Activated T-helper 1 cell treated with anti-CD3 and anti-CD28 coated beads, Interleukin-2, amount 50 U/mL, for 16 hours (primary cell): ENCODE measurements at places on chromosomes 4 and X.

- DNase-seq = no peak
Measured at GRCh38 chr4:126794363-126794762, 838.4 kb upstream of the INTU start.

GRCh38 chr4:82275431-82276331 is 98.1 kb downstream of the HNRNPD start:
- no peak for DNase-seq

- DNase-seq = no peak
Measured at GRCh38 chr4:132334081-132334480, 815.0 kb upstream of the PCDH10 start.

DNA sequence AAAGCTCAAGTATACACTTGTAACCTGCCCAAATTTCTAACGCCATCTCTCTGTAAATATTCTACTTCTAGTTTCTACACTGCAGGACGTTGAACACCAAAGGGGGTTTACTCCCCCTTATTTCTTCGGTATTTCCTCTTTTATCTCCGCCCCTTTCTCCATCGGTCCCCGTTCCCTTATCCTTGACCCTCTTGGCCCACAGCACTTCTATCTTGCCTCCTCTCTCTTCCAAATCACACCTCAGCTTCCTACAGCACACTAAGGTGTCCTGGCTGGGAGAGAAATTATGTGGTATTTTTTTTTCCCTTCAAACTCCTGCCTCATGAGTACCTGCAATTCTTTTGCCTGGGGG is 715 bp downstream of the ZMAT1 start:
- DNase-seq = no peak

GRCh38 chr4:110361921-110362320 is 114.0 kb upstream of the ENPEP start:
- DNase-seq = no peak

GRCh38 chr4:186915816-186916215 is 192.2 kb upstream of the FAT1 start:
- DNase-seq = no peak

DNA sequence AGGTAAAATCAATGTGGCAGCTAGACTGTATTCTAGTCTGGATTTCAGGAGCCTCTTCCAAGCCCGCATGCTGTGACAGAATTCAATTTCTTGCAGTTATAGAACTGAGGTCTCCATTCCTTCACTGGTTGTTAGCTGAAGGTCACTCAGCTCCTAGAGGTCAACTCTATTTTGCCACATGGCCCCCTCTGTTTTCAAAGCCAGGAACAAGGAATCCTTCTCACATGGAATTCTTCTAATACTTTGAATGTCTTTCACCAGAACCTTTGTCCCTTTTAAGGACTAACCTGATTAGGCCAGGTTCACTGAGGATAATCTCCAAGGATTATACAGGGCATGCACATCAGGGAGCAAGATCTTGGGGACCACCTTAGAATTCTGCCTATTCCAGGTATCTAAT is 23.4 kb upstream of the MMRN1 start:
- no peak for DNase-seq

GRCh38 chrX:149903889-149904748 is 23.1 kb downstream of the MAGEA8 start:
- DNase-seq = no peak

DNA sequence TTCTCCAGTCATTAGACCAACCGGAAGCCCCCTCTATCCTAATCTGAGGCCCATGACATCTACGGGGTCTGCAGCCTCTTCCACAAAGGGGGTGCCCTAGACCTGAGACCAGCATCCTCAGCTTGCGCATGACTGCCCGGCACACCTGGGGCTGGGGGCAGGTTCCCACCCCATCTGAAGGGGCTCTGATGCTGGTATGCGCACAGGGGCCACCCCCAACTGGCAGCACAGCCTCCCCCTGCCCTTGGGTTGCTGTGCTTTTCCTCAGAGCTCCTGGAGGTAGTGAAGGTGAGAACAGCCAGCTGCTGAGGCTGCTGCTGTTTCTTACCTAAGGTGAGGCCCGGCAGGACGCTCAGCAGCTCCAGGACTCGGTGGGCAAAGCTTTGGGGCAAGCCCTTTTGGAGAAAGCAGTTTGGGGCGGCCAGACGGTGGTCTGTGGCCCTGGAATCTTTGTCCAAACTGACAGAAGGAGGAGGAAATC is 18.9 kb upstream of the CPLX1 start:
- DNase-seq = no peak

DNA sequence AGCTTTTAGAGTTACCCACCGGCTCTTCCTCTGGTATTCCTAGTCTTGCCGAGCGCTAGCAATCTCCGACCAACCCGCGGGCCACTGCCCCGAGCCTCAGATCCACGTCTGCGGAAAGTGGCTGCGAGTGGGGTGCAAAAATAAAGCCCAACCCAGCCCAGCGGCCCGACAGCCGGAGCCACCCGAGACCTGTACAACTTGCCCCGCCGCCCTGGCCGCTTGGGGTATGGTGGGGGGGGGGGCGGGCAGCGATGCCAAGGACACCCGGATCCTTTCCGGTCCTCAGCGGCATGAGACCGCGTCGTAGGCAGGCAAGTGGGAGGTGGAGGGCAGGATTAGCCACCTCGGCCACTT is 1.6 kb downstream of the SLITRK4 start:
- no peak for DNase-seq

GRCh38 chr4:38141808-38142500 is 181.8 kb downstream of the PTTG2 start:
- DNase-seq = no peak

GRCh38 chrX:28920153-28920943 is 333.1 kb downstream of the IL1RAPL1 start:
- DNase-seq = no peak

GRCh38 chrX:44974451-44974850 is 101.5 kb downstream of the KDM6A start:
- no peak for DNase-seq

GRCh38 chr4:137206781-137207180 is 325.5 kb downstream of the PCDH18 start:
- DNase-seq = no peak

DNA sequence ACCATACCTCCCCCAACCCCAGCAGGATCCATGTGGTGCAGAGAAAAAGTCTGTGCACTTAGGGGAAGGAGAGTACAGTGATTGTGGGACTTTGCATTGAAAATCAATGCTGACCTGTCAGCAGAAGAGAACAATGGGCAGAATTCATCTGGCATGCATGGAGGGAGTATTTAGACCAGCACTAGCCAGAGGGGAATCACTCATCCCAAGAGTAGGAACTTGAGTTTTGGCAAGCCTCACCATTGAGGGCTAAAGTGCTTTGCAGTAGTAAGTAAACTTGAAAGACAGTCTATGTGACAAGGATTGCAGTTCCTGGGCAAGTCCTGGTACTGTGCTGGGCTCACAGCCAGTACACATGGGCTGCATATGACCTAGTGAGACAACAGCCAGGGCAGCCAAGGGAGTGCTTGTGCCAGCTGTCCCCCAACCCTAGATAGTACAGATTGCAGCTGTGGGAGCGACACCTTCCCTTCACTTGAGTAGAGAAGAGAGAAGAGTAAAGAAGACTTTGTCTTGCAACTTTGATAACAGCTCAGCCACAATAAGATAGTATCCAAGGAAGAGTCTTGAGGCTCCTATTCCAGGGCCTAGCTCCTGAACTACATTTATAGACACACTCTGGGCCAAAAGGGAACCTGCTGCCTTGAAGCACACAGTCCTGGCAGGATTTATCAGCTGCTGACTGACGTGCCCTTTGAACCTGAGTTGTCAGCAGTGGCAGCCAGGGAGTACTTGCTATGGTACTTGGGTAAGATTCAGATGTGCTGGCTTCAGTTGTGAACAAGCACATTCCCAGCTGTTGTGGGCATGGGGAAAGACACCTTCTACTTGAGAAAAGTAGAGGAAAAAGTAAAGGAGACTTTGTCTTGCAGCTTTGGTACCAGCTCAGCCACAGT is 48.7 kb downstream of the HDX start:
- no peak for DNase-seq

GRCh38 chr4:54217642-54218495 is 11.2 kb upstream of the PDGFRA start:
- DNase-seq = no peak
